Osteoblast (primary cell): ENCODE measurements at places on chromosomes 5 and 9. TPM values are rescaled to one million over a fixed set of nuclear protein-coding genes. Genes with fewer than 3 reads are reported as not detected.

Gene LMNB1
- 7.2 and 7.7 TPM in 2 replicates for total RNA-seq

Gene AJM1
- 0.88 and 1.1 TPM in 2 replicates for total RNA-seq

Gene SPINK4
- not detected in 2 replicates for total RNA-seq

Gene EIF4E1B
- not detected in 2 replicates for total RNA-seq

Gene SLC6A19
- total RNA-seq: not detected in 2 replicates

GRCh38 chr5:160188141-160189015, 40.9 kb upstream of the FABP6 start:
- H3K4me3 ChIP-seq: peak overlapping the region; percentile 71
- peaks cover 7% of the 10 kb centered on the region for H3K4me1 ChIP-seq
- H3K36me3 ChIP-seq: no peaks in the 10 kb centered on the region
- DNase-seq: peak; percentile 98

GRCh38 chr5:32074401-32074800, 99.7 kb downstream of the GOLPH3 start:
- no peak for DNase-seq
- H3K4me3 ChIP-seq: no peak overlapping the region
- H3K27ac ChIP-seq: no peak overlapping the region
- no peaks in the 10 kb centered on the region for H3K4me1 ChIP-seq
- H3K27me3 ChIP-seq: peaks cover 6% of the 10 kb centered on the region

DNA sequence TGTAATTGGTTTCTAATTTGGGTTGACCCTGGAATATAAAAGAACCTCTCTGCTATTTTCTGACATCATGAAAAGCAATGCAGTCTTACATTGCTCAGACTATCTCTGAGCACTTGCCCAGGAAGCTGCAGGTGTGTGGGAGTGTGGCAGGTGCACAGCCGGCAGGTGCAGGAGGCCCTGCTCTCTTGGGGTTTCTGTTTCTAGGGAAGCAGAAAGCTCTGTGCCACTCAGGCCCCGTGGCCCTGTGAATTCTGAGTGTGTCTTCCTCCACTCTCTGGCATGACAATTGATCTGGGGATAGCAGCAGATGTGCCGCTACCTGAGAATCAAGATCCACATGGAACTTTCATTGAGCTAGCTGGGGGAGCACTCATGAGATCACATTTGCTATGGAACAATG, 45.7 kb upstream of the IRX2 start:
- H3K36me3 ChIP-seq: no peaks in the 10 kb centered on the region
- H3K4me1 ChIP-seq: no peaks in the 10 kb centered on the region
- no peak overlapping the region for H3K4me3 ChIP-seq
- H3K27me3 ChIP-seq: no peaks in the 10 kb centered on the region
- DNase-seq: no peak
- no peak overlapping the region for H3K27ac ChIP-seq

DNA sequence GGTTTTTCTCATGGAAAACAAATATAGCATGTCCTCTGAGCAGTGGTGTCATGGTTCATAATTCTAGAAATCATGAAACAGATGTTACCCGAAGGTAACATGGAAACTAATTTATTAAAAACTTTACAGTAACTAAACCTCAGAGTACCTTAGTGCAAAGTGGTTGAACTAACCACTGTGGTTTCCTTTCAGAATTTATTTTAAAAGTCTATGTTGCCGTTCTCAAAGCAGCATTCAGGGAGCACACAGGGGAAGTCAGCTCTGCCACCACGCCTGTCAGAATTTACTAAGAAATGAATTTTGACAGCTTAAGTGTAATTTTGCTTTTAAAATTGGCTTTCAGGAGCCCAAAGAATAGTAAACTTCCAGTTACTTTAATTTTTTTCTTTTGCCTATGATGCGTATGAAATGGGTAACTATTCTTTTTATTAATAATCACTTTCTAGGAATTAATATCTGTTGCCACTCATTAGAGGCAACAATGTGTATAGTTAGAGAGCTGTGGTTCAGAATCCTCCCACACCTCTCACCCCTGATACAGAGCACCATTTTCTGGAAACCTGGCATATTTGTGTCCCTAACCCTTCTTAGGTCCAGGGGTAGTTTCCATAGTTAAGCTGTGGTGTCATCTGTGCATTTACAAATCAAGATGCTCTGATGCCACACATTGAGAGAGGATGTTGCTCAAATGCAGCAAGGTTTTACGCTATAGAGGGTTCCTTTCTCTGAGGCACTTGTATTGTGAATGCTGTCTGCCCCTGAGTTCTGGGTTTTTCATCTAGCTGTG, 202.6 kb downstream of the ZSWIM6 start:
- H3K27ac ChIP-seq: no peak overlapping the region
- DNase-seq: no peak
- H3K27me3 ChIP-seq: no peaks in the 10 kb centered on the region
- no peak overlapping the region for H3K4me3 ChIP-seq
- no peaks in the 10 kb centered on the region for H3K4me1 ChIP-seq
- H3K36me3 ChIP-seq: peaks cover 28% of the 10 kb centered on the region

DNA sequence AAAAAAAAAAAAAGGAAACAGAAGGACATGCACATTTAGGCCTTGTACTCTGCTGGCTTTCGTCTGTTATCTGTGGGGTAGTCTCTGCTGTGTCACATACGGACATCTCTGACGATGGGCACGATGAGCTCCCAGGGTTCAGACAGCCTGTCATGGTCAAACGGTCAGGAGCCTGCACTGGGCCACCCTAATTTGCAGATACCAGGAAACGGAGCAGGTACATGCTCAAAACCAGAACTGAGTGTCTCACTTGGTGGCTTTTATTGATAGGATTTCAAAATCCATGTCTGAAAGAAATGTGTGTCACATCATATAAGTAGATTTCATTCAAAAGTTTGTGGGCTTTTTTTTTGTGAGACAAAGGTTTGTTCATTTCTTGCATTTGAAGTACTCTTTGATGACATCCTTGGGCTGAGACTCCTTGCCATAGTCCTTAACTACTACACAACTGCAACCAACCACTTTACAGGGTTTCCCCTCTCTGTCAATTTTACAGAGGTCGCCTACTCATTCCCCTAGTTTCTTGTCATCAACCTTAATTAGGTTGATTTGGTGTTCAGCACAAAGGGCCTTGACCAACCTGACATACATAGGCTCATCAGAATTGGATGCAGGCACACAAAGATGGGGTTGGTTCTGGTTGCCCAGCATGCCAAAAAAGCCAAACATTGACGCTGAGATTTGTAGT, 9.0 kb downstream of the CKMT2 start:
- H3K4me3 ChIP-seq: no peak overlapping the region
- no peak overlapping the region for H3K27ac ChIP-seq
- H3K36me3 ChIP-seq: no peaks in the 10 kb centered on the region

DNA sequence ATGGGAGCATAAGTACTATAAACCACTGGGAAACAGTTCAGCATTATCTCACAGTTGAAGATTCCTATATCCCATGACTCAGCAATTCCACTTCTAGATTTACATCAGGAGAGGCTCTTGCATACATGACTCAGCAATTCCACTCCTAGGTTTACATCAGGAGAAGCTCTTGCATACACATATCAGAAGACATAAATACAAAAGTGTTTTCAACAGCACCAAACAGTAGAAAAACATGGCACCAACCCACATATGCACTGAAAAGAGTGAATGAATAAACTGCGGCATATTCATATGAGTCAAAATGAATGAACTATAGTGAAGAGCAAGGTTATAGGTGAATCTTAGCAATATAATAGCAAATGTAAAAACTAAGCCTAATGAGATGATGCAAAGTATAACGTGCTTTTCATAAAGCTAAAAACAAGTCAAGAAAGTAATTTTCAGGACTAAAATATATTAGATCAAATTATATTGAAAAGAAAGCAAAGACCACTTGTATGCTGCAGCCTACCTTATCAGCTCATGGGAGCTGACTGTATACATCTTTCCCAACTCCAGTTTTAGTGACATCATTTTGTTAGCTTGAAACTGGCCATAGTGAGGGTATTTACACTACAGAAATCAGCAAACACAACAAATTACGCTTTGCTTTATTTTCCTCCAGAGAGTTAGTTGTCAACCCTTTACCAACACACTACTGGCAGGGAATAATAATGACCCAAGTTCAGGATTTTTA, 95.8 kb downstream of the ANKRD18B start:
- DNase-seq: peak; percentile 65
- H3K27ac ChIP-seq: no peak overlapping the region
- H3K27me3 ChIP-seq: no peaks in the 10 kb centered on the region
- no peak overlapping the region for H3K4me3 ChIP-seq
- H3K36me3 ChIP-seq: no peaks in the 10 kb centered on the region

DNA sequence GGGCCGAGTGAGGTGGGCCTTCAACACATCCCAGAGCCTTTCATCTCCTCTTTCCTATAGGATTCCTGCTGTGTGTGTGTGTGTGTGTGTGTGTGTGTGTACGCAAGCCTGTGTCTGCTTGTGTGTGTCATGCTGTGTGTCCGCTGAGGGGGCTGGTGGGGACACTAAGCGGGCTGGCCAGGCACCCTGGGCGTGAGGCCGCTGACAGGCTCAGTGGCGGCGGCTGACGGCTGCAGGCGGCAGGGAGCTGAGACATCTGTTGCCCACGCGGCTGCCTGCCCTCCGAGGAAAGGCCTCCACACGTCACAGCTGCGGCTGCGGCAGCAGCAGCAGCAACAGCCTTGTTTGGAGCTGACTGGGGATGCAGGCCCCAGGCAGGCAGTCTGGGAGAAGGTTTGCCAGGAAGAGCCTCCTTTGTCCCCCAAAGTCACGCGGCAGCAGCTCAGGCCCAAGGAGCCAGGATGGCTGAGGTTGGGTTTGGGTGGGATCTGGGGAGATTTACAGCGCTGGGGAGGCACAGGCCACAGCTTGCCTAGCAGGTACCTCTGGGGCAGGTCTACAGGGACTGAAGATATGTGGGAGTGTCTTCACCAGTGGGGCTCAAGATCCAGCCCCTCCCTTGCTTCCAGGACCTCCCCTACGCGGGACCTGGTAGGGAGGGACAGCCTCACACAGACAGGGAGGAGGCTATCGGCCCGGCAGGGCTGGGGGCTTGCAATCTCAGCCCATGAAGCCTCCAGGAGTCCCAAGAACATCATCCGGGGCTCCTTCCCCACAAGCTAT, 1.8 kb downstream of the PDLIM4 start:
- peak overlapping the region; percentile 81 for H3K4me3 ChIP-seq
- peak; percentile 96 for DNase-seq
- H3K27ac ChIP-seq: peak overlapping the region; percentile 98
- no peaks in the 10 kb centered on the region for H3K27me3 ChIP-seq
- peaks cover 28% of the 10 kb centered on the region for H3K36me3 ChIP-seq
- H3K4me1 ChIP-seq: peaks cover 70% of the 10 kb centered on the region

GRCh38 chr9:22622815-22623214, 176.2 kb downstream of the DMRTA1 start:
- no peak for DNase-seq
- no peaks in the 10 kb centered on the region for H3K4me1 ChIP-seq
- no peak overlapping the region for H3K4me3 ChIP-seq
- H3K27ac ChIP-seq: no peak overlapping the region
- no peaks in the 10 kb centered on the region for H3K27me3 ChIP-seq
- no peaks in the 10 kb centered on the region for H3K36me3 ChIP-seq

GRCh38 chr9:117028103-117028858, 341.2 kb downstream of the TRIM32 start:
- H3K27me3 ChIP-seq: no peaks in the 10 kb centered on the region
- no peaks in the 10 kb centered on the region for H3K36me3 ChIP-seq
- no peak overlapping the region for H3K4me3 ChIP-seq
- DNase-seq: no peak

- H3K4me1 ChIP-seq: no peaks in the 10 kb centered on the region
- H3K36me3 ChIP-seq: peaks cover 12% of the 10 kb centered on the region
- no peak overlapping the region for H3K4me3 ChIP-seq
- H3K27ac ChIP-seq: no peak overlapping the region
- H3K27me3 ChIP-seq: no peaks in the 10 kb centered on the region
Measured at GRCh38 chr5:136979131-136979530, 520.0 kb downstream of the SPOCK1 start.

DNA sequence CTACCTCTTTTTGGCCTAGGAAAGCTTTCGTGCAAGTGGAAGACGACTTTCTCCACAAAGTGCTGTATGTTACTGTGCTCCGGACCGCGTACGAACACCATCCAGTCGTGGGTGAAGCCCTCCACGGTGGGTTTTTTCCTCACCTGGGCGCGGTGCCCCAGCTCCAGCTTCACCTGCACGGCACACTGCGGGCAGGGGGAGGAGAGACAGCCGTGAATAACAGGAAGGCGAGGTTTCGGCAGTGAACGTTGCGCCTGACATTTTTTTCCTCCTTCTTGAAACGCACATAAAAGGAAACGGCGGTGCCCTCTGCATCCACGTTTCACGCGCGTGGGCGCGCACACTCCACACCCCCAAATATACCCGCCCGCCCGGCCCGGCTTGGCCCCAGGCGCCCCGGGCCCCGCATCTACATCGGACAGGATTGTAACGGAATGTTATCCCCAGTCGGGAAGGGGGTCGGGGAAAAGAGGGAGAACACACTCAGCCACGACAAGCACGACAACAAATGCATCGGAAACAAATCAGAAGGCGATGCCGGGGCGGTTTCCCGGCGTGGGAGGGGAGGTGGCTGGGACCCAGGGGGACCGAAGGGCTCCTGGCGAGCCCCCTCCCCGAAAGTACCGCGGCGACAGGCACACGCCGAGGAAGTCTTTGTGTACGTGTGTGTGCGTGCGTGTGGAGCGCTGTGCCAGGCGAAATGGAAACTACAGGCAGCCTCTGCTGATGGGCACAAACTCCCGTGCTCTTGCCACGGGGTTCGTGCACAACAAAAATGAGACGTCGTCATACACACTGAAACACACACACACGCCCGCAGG, 1.4 kb downstream of the MLLT3 start:
- H3K4me3 ChIP-seq: peak overlapping the region; percentile 81
- H3K27me3 ChIP-seq: no peaks in the 10 kb centered on the region
- peak overlapping the region; percentile 45 for H3K27ac ChIP-seq

DNA sequence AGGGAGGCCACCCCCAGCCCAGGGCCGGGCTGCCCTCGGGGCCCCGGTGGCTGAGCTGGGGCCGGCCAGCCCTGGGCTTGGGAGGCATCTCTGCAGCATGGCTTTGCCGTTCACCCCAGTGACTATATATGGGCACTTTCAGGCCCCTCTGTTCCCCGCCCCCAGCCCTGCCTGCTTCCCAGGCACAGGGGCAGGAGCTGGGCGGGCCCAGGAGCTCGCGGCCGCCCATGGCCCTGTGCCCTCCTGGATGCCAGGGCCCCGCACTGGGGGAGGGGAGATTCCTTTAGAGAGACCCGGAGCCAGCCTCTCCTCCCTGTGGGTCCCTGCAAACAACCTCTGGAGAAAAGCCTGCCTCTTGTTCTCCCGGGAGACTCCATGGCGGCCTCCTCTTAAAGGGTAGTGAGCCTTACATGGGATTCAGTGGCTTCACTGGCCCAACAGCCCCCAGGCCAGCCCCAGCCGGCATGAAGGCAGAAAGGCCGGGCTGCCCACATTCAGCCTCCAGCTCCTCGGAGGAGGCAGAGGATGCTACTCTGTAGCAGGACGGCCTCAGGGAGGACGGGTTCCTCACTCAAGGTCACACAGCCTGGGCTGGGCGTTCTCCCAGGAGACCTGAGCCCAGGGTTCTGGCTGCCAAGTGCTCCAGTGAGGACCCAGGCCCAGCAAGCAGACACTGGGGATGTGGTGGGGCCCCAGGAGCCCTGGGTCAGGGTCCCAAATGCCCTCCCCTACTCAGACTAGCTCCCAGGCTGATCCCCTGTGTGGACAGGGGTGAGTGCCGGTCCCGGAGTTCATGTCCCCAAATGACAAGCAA, 4.1 kb downstream of the NACC2 start:
- peak; percentile 89 for DNase-seq
- no peaks in the 10 kb centered on the region for H3K27me3 ChIP-seq
- H3K4me1 ChIP-seq: peaks cover 9% of the 10 kb centered on the region
- no peak overlapping the region for H3K27ac ChIP-seq
